ENCODE measurements at places on chromosomes 3 and 15.

- no peak for DNase-seq
These were observed 1.1 kb upstream of the GPR15 start for GRCh38 chr3:98530676-98531075.

GRCh38 chr3:132665230-132665745 lies 5.2 kb downstream of the UBA5 start:
- DNase-seq: no peak

GRCh38 chr3:185420762-185421161 lies 57.8 kb downstream of the MAP3K13 start:
- peak; percentile 5 for DNase-seq

- DNase-seq: peak; percentile 57
These were observed 133.4 kb upstream of the SMAD3 start for GRCh38 chr15:66931768-66932633.

DNA sequence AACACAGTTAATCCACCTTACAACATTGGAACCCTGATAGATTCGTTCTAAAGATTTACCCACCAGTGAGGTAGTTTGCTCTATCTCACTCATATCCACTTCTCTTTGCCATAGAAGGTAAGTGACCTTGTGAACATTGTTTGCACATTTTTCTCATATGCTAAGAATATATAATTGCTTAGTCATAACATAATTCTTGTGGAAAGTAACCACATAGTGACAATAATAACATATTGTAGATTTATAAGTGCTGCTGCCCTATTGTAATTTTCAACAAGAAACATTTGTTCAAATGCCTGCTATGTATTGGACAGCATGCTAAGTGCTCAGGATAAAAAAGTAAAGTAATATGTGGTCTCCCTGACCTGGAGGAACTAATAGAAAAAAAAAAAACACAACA lies 554.2 kb upstream of the KCNMB2 start:
- DNase-seq: no peak

DNA sequence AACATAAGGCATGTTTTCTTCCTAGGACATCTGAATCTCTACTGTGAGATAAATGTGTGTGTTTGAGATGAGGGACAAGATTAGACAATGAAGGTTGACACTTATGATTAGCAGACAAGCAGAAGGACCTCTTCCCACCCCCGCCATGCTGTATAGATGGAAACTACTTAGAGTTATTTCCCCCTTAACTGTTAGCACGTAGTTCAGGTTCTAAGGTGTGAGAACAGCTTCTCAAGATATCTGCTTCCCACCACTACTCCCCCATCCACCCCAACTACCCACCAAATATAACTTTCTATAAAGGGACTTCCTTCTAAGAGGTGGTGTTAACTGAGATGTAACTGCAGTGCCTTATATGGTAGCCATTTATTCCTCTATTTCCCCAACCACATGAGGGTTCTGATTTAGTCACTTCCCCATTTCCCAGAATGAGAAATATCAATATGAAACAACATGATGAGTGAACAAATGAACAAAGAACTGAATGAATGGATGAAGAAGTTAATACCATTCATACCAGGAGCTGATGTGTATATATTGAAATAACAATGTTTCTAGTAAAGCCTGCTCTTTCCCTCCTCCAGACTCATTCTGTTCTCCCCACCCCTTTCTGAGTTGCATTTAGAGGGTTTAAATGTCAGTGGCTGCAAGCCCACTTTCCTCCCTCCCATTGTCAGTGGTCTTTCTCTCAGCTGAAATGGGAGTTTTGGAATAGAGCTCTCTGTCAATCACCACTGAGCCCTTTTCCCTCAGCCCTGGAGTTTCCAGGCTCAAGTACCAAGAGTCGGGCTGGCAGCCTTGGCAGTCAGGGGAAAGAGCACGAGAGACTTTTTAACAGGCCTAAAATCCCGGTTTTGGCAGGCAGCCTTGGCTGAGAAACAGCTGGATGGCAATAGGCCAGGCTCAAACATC lies 7.7 kb upstream of the RFTN1 start:
- no peak for DNase-seq

- DNase-seq: no peak
These were observed 14.9 kb downstream of the MTMR14 start for GRCh38 chr3:9664119-9664751.

DNA sequence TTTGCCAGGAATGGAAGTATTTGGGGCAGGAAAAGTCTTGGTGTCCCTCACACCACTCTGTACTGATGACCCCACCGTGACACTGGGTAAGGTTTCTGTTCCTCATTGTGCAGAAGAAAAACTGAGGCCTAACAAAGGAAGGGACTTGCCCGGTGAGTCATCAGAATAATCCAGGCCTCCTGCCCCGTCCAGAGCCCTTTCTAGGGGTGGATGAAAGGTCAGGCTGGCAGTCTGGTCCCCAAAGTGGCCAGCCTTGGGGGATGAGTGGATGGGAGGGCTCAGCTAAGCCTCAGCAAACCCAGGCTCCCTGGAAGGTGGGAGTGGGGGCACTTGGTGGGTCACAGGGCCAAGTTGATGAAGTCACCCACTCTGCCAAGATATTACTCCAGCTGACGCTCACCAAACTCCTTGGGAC lies 2.3 kb upstream of the DNAH1 start:
- no peak for DNase-seq

- DNase-seq: no peak
These were observed 1.3 kb downstream of the ARHGEF26 start for GRCh38 chr3:154122552-154122911.

DNA sequence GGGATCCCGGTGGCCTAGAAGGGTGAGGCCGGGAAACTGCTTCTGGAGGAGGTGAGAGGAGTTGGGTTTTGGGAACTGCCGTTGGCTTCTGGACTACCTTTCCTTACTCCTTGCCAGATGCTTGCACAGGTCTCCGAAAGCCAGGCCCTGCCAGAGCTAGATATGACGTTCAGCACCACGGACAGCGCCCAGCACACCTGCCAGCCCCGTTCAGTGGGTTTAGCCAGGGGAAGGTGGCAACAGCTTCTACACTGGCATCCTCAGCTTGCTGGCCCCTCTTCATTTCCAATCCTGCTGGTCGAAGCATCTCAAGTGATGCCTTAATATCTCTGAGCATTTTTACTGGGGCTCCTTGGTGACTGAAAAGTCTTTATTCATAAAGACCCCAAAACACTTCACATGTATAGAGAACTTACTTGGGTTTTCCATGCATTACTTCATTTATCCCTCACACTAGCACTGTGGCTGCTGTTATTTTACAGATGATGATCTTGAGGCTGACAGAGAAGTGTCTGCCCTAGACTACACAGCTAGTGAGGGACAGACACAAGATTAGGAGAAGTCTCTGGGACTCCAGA lies 21.9 kb downstream of the HCN4 start:
- DNase-seq: peak; percentile 46

DNA sequence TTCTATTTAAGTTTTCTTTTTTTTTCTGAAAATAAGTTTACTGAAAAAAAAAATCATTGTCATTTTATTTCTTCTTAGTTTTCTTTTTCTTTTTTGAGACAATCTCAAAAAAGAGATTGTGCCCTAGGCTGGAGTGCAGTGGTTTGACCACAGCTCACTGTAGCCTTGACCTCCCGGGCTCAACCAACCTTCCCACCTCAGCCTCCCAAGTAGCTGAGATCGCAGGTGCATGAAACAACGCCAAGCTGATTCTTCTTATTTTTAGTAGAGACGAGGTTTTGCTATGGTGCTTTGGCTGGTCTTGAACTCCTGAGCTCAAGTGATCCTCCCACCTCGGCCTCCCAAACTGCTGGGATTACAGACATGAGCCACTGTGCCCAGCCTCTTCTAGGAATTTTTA lies 65.7 kb upstream of the OSTN start:
- no peak for DNase-seq

- peak; percentile 53 for DNase-seq
These were observed 593.4 kb upstream of the TGFBR2 start for GRCh38 chr3:30012941-30013543.

- DNase-seq: no peak
These were observed 1.0 kb upstream of the BTBD1 start for GRCh38 chr15:83068054-83068453.

DNA sequence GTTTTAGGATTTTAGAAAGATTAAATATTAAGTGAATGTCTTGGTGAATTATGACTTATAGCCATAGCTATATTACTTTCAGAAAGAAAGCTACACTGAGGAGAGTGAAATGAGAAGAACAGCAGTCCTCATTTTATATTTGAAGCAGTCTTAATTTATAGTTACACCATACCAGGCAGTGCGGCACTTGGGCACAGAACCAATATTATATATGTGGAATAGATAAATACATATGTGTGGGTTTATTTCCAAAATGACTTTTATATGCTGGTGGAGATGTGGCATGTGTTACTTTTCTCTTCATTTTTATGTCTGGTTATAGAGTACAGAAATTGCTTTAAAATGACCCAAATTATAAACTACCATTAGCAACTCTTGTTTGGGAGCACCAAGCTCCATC lies 759.5 kb downstream of the GRM7 start:
- DNase-seq: no peak

- no peak for DNase-seq
These were observed 13.3 kb upstream of the SUSD5 start for GRCh38 chr3:33231756-33232465.

DNA sequence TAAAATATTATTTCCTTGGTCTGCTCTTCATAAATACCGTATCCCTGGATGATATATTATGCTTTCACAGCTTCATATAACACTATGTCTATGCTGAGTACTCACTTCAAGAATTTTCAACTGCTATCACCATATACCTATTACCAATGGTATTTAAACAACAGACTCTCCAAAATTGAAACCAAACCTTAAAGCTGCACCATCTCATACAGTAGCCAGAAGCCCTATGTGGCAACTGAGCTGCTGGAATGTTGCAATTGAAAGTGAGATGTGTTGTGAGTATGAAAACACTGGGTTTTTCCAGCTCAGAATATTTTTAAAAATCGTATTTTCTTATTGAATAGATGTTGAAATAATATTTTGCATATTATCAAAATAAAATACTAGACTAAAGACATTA lies 130.1 kb upstream of the GOLGA6L6 start:
- DNase-seq: no peak

- DNase-seq: no peak
These were observed 2.0 kb downstream of the SLC22A14 start for GRCh38 chr3:38283810-38284755.
